ENCODE measurements at places on chromosomes 11 and 22. TPM values are rescaled to one million over a fixed set of nuclear protein-coding genes. Genes with fewer than 3 reads are reported as not detected.

WT1 gene
- not detected for total RNA-seq

C22orf42 gene
- total RNA-seq = not detected

PGA4 gene
- not detected for total RNA-seq

TCN1 gene
- total RNA-seq = 45.8 TPM

PTPRJ gene
- total RNA-seq = 2.0 TPM

MFNG gene
- total RNA-seq = 4.3 TPM

DNA sequence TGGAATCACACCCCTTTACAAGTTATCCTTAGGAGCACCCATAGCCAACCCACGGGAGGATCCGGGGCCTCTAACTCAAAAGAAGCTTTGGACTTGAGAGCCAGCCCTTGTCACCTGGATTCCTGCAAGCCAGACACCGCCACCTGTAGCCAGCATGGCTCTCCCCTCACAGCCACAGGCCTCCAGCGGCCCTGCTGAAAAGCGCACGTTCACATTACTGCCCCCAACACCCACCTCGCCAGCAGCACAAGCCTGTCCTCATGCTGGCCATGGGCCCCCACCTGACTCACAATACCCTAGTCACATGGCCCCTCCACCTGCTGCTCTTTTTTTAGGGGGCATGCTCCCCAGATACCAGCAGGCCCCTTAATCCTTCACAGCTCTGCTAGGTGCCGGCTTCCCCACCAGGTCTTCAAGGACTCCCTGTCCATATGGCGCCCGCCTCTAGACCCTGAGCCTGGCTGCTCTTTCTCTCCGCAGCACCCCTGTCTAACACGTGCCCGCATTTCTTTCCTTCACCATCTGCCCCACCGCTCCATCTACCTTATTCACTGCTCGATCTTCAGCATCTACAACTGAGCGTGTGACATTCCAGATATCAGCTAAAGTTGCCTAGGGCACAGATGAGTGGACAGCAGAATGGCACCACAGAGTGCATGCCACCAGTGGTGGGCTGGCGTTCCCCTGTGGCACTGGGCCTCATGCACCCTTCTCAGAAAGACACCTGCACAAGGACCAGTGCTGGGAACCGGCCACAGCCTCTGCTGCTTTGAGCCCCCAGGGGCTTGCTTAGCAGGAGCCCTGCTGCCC lies 6.6 kb downstream of the CARS1 start:
- no peak for ATAC-seq

DNA sequence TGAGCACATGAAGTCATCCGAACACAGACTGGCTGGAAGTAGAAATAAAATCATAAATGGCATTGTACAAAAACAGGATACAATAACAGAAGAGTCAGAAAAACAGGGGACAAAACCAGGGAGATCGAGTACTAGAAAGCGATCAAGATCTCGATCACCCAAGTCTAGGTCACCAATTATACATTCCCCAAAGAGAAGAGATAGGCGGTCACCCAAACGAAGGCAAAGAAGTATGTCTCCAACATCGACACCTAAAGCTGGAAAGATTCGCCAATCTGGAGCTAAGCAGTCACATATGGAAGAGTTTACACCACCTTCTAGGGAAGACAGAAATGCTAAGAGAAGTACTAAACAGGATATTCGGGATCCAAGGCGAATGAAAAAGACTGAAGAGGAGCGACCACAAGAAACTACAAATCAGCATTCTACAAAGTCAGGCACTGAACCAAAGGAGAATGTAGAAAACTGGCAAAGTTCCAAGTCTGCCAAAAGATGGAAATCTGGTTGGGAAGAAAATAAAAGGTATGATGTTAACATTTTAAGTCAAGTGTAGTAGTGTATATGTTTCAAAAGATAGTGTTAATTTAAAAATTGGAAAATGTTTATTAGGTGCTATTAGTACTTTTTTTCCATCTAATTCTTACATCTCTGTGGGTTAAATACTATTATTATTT lies 9.4 kb downstream of the PCF11 start:
- no peak for ATAC-seq

DNA sequence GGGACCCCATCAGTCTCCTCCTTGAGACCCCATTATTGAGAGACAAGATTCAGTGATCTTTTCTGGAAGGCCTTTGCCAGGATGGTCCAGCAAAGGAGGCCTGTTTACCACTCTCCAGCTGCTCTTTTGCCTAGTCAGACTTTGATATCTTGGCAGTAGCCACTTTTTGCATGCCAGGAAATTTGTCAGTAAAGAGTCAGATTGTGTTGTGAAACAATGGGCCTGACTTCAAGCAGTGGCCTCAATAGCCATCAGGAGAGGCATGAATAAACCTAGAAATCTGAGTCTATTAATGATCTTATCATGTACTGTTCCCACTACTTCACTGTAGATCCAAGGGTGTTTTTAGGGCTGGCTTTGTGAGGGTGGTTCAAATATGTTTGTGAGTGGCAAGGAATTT lies 479.4 kb downstream of the JRKL start:
- no peak for ATAC-seq

- ATAC-seq = no peak
Measured at GRCh38 chr11:112627588-112628045, 333.6 kb upstream of the NCAM1 start.

DNA sequence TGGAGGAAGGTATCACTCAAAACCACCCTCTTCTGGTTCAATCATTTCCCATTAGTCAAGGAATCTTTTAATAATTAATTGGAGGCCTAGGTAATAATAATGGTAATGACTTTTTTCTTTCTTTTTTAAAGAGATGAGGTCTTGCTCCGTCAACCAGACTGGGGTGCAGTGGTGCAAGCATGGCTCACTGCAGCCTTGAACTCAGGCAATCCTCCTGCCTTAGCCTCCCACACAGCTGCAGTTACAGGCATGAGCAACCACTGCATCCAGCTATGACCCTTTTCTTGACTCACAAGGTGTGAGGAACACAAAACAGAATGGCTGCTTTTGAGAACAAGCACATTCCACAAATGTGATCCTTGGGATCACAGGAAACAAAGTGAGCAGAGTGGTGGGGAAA lies 3.6 kb downstream of the POLDIP3 start:
- no peak for ATAC-seq

DNA sequence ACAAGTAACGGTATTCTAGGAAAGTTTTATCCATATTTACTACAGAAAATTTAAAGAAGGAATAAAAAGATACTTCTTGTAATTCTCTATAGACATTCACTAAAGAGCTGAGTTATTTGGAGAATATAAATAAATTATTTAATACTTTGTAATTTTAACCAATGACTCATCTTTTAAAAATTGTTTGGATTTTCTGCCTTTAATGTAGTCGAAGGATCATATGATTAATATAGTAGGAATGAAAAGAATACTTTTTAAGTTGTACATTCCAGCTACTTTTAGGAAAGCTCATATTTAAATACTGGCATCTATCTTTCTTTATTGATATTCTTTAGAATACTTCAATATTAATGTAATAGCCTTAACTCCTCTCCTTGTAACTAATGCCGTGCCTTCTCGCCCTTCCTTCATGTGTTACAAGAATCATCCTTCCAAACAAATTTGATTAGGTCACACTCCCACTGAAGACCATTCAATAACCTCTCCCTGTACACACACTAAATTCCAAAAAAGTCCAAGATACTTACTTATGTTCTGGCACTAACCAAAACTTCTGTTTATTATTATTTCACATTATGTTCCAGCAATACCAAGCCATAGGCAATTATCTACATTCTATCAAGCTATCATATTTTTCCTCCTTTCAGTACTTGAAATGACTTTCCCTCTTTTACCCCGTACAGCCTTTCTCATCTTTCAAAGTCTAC lies 501.9 kb downstream of the CNTN5 start:
- no peak for ATAC-seq

- no peak for ATAC-seq
Measured at GRCh38 chr11:127013550-127013949, 13.0 kb upstream of the KIRREL3 start.

DNA sequence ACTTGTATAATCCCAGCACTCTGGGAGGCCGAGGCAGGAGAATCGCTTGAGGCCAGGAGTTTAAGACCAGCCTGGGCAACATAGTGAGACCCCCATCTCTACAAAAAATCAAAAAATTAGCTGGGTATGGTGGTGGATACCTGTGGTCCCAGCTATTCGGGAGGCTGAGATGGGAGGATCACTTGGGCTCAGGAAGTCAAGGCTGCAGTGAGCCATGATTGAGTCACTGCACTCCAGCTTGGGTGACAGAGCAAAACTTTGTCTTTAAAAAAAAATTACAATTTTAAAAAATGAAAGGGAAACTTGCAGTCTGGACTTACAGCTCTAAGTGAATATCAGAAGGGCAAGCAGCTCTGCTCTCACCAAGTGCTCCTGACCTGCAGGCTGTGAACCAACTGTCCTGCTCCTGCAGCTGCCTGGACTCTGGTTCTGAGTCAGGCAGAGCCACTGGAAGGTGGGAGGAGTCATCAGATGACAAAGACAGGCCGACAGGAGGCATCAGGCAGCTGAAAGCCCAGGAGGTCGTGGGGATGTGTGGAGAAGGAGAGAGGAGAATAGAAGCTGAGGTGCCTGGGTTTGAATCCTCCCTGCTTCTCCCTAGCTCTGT lies 9.6 kb downstream of the SMTNL1 start:
- ATAC-seq = peak; percentile 11

DNA sequence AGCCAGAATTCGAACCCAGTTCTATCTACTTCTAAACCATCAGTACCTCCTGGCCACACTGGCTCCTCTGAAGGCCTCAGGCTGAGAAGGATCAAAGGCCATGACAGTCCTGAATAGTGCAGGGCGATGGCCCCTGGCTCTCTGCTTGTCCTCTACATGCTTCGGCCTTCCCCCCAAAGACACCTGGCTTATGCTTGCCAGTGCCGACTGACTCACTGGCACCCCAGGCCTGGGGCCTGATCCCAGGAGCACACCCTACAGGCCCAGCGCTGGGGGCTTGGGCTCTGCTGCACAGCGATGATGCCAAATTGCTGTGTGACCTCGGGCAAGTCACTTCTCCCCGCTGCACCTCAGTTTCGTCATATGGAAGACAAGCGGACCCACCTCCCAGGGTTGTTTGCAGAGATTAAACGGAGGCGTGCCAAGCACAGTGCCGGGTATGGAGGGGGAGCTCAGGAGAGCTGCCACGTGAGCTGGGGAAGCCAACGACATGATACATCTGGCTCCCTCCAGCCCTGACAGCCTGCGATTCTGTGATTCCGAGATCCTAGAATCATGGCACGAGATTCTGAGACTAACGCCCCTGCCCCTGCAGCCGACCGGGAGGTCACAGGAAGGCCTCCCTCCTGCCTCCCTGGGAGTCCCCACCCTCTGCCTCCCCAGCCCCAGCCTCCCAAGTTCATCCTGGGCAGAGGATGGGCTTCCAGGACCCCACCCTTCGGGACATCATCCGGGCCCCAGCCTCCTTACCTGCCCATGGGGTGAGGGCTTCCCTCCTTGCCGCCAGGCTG lies 1.0 kb downstream of the SSTR3 start:
- ATAC-seq = no peak

- ATAC-seq = no peak
Measured at GRCh38 chr11:38456371-38456770, 1858.3 kb upstream of the RAG2 start.

GRCh38 chr11:95793116-95793515 lies 2.8 kb downstream of the CEP57 start:
- ATAC-seq = no peak

DNA sequence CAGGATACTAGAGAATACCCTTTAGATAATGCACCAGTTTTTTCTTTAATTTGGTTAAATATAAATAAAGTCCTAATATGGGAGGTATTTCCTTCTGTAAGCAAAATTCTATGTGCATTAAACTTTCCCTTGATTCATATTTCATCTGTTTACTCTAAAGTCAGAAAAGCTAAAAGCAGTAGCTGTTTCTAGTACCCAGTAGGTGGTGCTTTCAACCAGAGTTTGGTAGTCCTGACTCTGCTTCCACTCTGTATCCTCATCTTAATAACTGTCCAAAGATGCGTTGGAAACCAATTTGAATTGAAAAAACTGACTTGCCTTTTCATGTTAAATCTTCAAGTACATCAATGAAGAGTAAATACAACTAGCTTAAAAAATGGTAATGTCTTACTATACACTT lies 1065.2 kb downstream of the JRKL start:
- ATAC-seq = no peak

- peak; percentile 78 for ATAC-seq
Measured at GRCh38 chr22:28799606-28800307, 612 bp downstream of the XBP1 start.

- no peak for ATAC-seq
Measured at GRCh38 chr22:37239336-37240239, 4.5 kb downstream of the RAC2 start.

DNA sequence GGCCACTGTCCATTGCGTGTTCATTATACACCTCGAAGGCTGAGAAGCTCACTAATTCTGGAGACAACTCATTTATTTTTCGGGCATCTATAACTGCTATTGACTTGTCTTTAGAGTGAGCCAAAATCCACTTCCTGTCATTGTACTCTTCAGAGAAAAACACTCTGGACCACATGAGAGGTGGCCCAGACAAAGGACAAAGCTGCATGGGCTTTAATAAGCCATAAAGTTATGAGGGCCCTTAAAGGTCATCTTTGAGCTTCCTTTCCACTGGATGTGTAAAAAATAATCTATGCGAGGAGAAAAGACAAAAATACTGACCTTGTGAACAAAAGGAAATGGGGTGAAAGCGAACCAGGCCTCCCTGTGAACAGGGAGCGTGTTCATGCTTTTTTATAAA lies 63.5 kb upstream of the ZC3H12C start:
- no peak for ATAC-seq

DNA sequence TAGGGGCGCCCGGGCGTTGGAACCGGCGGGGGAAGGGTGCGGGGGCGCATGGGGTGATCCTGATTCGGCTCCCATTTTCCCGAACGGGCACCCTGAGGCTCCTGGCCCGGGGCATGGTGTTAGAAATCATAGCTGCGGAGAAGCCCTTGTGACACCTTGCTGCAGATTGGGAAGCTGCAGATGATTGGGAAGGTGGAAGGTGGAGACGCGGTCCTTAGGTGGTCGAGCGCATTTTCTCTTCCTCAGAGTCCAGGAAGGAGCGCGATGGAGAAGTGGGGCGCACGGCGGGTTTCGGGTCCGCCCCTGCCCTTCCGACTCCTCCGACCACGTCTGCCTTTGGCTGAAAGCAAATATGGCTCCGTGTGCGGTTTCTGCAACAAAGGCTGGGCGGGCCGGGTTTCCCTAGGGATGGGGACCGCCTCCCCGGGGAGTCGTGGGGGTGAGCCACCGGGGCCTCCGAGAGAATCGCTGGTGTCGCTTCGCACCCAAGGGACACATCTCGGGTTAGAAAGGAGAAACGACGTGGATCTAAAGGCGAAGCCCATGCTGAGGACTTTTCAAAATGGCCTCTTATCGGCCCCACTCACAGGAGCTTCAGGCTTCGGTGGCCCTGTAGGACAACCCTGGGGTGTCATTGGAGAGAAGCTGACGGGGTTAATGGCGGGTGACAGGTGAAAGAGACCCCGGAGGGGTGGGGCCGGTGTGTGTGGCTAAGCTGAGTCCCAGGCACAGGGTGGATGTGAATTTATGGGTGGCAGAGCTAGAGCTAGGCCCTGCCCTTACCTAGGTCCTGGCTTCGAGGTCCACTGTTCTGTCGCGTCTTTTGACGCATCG lies 707 bp upstream of the FTH1 start:
- ATAC-seq = no peak

DNA sequence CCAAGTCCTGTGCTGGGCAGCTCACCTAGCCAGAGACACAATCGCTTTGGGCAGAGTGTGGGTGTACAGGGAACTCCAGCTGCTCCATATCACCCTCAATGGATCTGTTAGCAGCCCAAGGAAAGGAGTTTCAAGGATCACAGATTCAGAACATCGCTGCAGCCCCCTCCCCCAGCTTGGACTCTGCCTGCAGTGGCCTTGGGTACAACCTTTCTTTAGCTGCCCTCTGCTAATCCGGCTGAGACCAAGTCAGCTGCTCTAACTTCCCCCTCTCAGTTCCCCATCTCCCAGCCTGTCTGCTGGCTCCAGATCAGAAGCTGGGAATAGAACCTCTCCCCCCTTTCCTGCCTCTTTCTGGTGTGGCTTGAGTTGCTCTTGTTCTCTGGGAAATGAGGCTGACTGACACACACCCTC lies 1.3 kb downstream of the TMEM86A start:
- ATAC-seq = no peak
